Liver (tissue), 10 donors: ENCODE measurements at places on chromosomes 5 and 9. TPM values are rescaled to one million over a fixed set of nuclear protein-coding genes. Genes with fewer than 3 reads are reported as not detected.

DNA sequence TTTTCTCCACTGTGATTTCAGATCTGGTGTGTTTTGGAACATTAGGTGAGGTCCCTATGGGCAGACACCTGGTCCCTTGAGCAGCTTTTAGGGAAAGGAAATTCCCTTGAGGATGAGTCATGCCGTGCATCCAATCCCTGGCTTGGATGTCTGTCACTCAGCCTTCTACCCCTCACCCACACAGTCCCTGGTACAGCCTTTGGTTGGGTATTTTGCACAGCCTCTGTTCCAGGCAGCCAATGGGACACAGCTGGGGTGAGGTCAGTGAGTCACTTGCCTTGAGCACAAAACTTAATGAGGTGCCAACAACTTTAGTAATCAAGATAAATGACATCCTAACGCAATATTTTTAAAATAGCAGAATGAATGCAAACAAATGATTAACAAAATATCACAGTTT, 22.7 kb upstream of the SVEP1 start:
- no peak for DNase-seq
- H3K27me3 ChIP-seq, result peaks cover 5% of the 10 kb centered on the region
- H3K27ac ChIP-seq, result no peak overlapping the region
- H3K4me3 ChIP-seq, result no peak overlapping the region

- DNase-seq, result no peak
- H3K4me1 ChIP-seq, result no peaks in the 10 kb centered on the region
- no peak overlapping the region for H3K4me3 ChIP-seq
- H3K36me3 ChIP-seq, result no peaks in the 10 kb centered on the region
- H3K27ac ChIP-seq, result no peak overlapping the region
- H3K27me3 ChIP-seq, result peaks cover 2% of the 10 kb centered on the region
Measured at GRCh38 chr9:93231121-93231694, 47.3 kb downstream of the WNK2 start.

TPM2 gene
- 4.2 TPM for polyA plus RNA-seq

FBXL7 gene
- polyA plus RNA-seq, result 0.24 TPM

CDH6 gene
- polyA plus RNA-seq, result 0.18 TPM

SELENOP gene
- 880 TPM for polyA plus RNA-seq

GRCh38 chr9:123281659-123282350, 13.4 kb upstream of the STRBP start:
- DNase-seq, result no peak
- no peaks in the 10 kb centered on the region for H3K36me3 ChIP-seq
- H3K27ac ChIP-seq, result no peak overlapping the region

DNA sequence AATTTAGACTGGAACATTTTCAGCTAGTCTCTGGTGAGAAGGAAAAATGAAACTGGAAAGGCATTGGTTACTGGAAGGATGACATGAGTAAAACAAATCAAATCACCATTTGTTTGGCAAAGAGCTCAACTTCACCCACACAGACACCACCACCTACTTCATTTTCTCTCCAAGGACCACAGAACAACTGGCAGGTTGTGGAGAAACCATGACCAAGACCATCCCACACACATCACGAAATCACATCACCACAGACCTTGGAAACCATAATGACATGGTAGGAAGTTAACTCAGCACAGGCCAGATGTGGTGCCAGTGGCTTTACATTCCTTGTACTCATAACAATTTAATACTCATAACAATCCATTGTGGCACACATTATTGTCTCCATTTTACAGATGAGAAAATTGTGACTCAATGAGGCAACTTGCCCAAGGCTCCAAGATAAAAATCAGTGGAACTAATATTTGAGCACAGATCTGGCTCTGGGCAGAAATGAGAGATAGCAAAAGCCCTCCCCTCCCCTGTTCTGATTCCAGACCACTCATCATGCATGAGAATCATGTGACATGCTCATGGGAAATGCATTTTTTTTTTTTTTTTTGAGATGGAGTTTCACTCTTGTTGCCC, 7.5 kb downstream of the OR1K1 start:
- no peaks in the 10 kb centered on the region for H3K4me1 ChIP-seq
- H3K27me3 ChIP-seq, result no peaks in the 10 kb centered on the region
- H3K27ac ChIP-seq, result no peak overlapping the region
- H3K36me3 ChIP-seq, result no peaks in the 10 kb centered on the region

DNA sequence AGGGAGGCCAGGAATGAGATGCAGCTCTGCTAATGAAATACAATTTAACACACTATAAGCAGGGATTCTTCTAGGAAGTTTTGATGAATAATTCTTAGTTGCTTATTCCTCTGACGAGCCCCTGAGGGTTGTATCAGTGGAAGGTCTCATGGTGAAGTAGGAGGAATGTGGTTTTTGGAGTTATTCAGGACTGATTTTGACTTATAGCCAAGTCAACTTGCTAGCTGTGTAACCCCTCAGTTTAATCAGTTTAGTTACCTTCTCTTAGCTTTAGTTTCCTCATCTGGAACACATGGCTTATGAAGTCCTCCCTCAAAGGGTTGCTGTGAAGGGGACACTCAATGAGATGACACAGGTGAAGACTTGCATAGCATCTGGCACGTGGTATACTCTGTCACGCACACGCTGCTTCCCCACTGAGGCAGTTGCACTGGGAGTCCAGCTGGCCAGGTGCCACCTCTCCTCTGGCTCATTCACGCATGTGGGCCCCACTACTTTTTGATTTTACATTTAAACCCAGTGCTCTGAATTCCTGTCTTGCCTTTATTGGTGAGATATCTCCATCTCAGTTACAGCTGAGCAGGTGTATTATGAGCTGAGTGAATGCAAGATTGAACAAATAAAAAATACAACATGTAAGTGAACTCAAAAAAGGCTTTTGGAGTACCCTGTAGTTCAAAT, 415.0 kb downstream of the ARHGEF28 start:
- no peaks in the 10 kb centered on the region for H3K27me3 ChIP-seq
- no peaks in the 10 kb centered on the region for H3K36me3 ChIP-seq
- no peak overlapping the region for H3K27ac ChIP-seq
- H3K4me1 ChIP-seq, result no peaks in the 10 kb centered on the region
- no peak overlapping the region for H3K4me3 ChIP-seq

DNA sequence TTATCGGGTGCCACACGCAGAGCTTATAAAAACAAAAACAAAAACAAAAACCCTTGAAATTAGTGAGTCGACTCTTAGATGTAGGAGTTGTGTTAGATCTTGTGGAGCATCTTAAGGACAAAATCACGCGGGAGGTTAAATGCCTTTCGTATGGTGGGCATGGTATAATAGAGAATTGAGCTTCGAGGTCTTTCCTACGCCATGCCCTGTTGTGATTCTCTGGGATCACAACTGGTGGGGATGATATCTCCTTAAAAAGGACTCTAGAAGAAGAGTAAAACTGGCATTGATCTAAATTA, 773 bp upstream of the ELL2 start:
- H3K36me3 ChIP-seq, result no peaks in the 10 kb centered on the region
- DNase-seq, result no peak
- no peaks in the 10 kb centered on the region for H3K27me3 ChIP-seq
- peak overlapping the region; percentile 93 for H3K27ac ChIP-seq
- peaks cover 3% of the 10 kb centered on the region for H3K4me1 ChIP-seq
- peak overlapping the region; percentile 75 for H3K4me3 ChIP-seq

GRCh38 chr9:84513473-84513872, 156.1 kb upstream of the NTRK2 start:
- no peaks in the 10 kb centered on the region for H3K36me3 ChIP-seq
- H3K4me3 ChIP-seq, result no peak overlapping the region

PCDHGA7 gene
- polyA plus RNA-seq, result 0.21 TPM

DNA sequence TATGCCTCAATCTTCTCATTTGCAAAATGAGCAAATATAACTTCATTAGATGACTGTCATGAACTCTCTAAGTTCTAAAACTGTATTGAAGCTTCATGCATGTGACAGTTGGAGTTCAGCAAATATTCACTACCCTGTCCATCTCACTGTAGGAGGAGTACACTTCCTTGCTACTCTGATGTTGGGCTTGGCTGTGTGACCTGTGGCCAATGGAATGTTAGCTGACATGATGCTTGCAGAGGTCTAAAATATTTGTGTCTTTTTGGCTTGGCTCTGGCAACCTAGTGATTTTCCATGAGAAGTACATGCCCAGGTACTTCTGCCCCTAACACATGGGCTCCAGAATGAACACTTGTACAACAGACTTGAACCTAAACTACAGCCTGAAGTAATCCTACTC, 203.1 kb upstream of the ANKH start:
- no peak overlapping the region for H3K27ac ChIP-seq
- H3K27me3 ChIP-seq, result no peaks in the 10 kb centered on the region
- DNase-seq, result no peak
